ENCODE measurements at places on chromosomes 11 and 22.

GRCh38 chr11:10108915-10109680 is 184.9 kb downstream of the SBF2 start:
- DNase-seq = no peak

DNA sequence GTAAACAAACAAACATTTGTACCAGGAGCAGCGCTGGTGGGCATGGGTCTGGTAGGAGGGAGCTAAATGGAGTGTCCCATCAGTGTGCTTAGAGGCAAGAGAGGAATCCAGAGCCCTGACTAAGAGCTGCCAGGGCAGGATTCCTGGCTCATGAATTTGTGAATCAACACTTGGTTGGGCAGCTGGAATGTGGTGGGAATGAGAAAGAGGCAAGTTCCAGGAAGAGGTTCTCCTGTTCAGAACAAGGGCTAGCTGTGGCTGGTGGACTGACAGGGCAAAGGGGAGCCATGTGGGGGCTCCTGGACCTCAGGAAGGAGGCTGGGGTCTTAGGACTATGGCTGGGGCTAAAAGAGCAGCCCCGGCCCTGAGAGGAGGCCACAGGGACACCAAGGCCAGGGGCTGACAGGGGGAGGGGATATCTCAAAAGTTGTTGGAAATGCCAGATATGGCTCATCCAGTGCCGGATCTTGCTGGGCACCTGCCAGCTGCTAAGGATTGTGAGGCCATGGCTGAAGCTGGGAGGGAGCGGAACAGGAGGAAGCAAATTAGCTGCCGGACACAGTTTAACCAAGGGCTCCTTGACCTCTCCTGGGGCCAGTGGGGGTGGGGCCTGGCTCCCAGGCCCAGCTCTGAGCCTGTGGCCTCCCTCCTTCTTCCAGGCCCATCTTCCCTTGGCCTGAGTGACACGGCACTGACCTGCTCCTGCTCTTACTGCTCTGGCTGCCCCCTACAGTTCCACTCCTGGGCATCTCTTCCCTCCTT is 14.6 kb upstream of the P2RY6 start:
- no peak for DNase-seq

DNA sequence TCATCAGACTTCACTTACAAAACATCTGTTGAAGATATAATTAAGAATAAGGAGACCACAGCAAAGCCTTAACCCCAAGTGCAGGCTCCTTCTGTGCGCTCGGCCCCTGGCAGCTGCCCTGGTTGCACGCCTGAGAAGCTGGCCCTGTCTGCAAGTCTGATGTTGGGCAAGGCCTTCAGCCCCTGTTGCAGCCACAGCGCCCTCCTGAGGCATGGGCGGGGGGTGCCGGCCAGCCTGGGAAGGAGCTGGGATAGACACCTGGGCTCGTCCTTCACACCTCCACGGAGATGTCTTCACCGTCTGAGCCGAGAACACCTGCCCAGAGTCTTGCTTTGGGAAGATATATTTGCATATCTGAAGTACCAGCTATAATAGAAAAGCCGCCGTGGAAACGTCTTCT is 104.1 kb downstream of the MPPED1 start:
- DNase-seq = no peak

DNA sequence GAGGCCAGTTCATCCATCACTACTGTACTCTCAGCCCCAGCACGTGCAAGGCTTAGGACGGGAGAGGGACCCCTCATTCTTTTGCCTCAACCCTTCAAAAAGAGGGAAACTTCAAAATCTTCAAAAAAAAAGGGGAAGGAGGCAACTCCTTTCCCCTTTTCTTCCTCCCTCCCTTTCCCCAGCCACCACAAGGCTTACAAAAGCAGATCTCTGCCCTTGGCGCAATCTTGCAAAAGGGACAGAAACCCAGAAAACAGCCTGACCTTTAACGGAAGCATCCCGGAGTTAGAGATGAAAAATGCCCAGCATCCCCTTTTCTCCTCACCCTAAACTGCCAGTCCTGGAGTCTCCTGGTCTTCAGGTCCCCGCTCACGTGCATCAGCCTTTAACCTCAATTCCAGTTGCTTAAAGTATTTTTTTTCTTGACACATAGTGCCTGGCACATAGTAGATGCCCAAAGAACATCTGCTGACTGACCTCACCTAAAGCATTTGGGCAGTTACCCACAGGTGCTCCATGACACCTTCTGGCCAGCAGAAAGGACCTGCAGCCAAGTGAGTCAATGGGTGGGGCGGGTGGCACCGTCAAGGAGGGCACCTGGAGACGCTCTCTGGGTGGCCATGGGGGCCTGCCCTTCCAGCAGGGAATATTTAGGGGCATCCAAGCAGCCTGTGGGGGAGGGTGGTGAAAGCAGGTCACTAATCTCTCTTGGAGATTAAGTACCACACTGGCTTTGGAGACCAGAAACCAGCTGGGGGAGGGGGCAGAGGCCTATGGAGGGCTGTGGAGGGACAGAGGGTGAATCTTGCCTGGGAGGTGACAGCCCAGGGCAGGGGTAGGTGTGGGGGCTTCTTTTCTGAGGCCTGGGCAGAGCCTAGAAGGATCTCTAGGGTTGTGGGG is 16.3 kb downstream of the NECTIN1 start:
- DNase-seq = no peak

- DNase-seq = no peak
Measured at GRCh38 chr22:30882974-30883533, 85.5 kb downstream of the MORC2 start.

- no peak for DNase-seq
Measured at GRCh38 chr22:43404673-43405385, 7.0 kb upstream of the MPPED1 start.

- DNase-seq = no peak
Measured at GRCh38 chr11:5967708-5968107, 586 bp downstream of the OR56A5 start.

- no peak for DNase-seq
Measured at GRCh38 chr11:111452146-111452545, 60.0 kb downstream of the BTG4 start.

- no peak for DNase-seq
Measured at GRCh38 chr22:41656556-41656955, 32.1 kb downstream of the SNU13 start.

All from Panc1 (cell line).